Stimulated activated CD4-positive, alpha-beta T cell treated with anti-CD3 and anti-CD28 coated beads, Interleukin-4, amount 100 ng/mL, for 1 hour (primary cell): ENCODE measurements at places on chromosomes 4 and X.
A peak's percentile ranks its signal among the peaks of the same experiment; 100 is the strongest.

DNA sequence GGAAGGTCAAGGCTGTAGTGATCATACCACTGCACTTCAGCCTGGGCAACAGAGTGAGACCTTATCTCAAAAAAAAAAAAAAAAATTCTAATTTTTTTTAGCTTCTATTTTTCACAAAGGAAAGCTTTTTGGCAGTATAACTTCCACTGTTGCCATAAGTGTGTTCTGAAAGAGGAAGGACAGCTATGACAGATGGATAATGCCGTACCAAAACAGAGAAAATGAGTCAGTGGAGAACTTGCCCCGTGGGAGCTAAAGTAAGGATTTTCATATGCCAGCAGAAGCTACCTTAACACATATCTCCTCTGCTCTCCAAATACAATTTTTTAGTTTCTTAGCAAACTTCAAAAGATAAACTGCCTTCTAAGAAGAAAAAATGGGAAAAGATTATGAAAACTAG is 43.7 kb downstream of the RPS3A start:
- DNase-seq = no peak

GRCh38 chr4:113979148-113979904 is at the start of gene ARSJ:
ARSJ (minus strand) TSS chr4:113979647; CDS start chr4:113978834, 813 bp downstream.
- peak; percentile 33 for DNase-seq

DNA sequence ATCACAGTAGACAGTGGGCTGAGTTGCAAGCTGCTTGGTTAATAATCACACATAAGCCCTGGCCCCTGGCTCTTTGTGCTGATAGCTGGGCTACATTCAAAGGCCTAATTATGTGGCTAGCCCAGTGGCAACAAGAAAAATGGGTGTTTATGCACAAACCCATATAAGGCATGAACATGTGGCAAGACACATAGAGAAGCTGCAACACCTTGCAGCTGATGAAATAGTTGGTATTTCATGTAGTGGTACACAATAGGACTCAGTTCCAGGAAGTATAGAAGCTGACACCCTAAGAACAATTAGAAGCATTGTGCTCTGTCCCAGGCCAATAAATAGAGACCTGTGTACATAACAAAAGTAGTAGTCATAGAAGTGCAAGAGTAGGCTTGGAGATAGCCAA is 14.6 kb upstream of the ZNF630 start:
- no peak for DNase-seq

GRCh38 chr4:6022607-6023288 is 4.5 kb upstream of the C4orf50 start:
- no peak for DNase-seq

DNA sequence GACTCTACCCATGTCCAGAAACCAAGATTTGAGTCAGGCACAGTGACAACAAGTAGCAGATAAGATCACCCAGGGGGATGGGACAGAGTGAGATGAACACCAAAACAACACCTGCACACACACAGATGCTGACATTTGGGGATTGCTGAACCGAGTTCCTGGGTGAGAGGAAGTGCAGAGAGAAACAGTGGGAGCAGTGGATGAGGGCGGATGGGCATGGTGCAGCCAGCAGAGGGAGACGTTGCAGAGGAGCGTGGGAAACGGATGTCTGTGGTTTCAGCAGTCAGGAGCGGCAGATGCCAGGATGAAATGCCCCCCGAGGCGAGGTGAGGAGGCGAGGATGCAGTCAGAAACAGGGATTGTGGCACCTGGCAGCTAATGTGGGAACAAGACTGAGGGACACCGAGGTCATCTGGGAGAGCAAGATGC is 78.6 kb upstream of the STS start:
- DNase-seq = no peak

DNA sequence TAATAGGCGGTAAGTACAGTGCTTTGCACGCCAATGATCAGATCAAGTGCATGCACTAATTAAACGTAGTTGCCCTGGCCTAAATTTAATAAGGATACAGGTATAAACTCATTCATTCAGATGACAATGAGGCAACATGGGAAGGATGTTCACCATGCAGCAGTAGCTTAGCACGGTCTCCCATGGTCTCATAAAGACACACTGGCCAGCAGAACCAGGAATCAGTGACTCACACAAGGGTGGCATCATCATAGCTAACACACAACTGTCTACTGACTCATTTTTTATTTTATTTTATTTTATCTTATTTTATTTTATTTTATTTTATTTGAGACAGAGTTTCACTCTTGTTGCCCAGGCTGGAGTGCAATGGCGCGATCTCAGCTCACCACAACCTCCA is 42.7 kb downstream of the TMEM156 start:
- DNase-seq = no peak

DNA sequence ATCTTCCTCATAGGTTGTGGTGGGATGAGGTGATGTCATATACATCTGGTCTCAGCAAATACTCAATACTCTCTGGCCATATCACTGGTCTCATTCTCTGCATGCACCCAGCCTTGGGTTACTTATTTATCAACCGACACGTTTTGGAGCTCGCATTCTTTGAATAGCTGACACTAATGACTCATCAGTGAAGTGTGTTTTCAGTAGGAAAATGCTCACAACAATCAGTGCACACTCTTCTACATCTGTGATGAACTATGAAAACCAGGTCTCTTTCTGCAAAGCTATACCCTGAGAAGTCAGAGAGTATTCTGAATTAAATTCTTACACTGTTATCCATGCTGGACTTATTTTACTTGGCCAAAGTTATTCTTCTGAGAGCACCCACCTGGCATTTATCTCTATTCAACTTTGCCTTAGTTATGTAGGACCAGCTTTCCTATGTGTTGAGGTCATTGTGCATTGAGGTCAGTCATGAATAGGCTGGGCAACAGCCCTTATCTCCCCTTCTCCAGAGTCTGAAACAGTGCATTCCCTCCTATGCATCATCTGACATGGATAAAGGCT is 58.7 kb upstream of the DHX15 start:
- DNase-seq = no peak

- DNase-seq = no peak
These were observed 258.4 kb downstream of the DHRSX start for GRCh38 chrX:2242326-2242725.

GRCh38 chrX:52576946-52577345 is 60.1 kb upstream of the XAGE1B start:
- no peak for DNase-seq

GRCh38 chrX:13074297-13075262 is 30.2 kb upstream of the FAM9C start:
- no peak for DNase-seq

GRCh38 chrX:123617007-123617406 is 115.8 kb downstream of the THOC2 start:
- no peak for DNase-seq

- DNase-seq = no peak
These were observed 14.3 kb downstream of the RNF4 start for GRCh38 chr4:2483237-2483636.

DNA sequence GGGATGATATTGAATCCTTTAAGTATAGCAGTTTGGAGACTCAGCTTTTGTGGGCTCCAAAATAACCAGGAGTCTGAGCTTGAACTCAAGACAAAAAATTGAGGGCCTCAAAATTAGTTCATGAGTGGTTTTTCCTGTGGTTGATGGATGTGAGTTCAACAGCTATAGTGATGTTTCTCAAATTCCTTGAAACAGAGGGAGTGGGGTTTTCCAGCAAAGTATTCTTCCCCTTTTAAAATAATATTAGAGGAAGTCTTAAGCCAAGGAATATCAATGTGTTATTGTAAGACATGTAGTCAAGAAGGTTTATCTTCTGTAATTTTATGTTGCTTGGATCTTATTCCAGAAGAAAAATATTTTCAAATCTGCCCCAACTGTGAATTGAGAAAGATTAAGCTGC is 10.6 kb downstream of the OTC start:
- DNase-seq = no peak

DNA sequence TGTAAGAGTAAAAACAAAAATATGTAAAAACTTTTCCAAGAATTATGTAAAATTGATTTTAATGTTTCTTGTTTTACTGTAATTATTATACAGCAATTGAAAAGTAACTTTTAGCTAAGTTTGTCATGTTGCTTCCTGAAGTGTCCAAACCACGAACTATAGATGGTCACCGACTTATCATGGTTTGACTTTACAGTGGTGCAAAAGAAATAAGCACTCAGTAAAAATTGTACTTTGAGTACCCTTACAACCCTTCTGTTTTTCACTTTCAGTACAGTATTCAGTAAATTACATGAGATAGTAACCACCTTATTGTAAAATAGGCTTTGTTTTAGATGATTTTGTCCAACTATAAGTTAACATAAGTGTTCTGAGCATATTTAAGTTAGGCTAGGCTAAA is 93.8 kb downstream of the SLC10A6 start:
- no peak for DNase-seq

DNA sequence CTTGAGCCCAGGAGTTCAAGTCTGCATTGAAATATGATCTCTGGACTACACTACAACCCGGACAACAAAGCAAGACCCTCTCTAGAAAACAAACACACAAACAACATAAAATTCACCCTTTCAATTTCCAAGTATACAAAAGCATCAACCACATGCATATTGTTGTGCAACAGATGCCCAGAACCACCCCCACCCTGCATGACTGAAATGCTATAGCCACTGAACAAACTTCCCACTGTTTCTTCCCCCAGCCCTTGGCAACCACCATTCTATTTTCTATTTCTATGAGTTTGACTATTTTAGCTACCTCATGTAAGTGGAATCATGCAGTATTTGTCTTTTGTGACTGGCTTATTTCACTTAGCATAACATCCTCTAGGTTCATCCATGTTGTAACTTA is 14.2 kb upstream of the C4orf51 start:
- no peak for DNase-seq

DNA sequence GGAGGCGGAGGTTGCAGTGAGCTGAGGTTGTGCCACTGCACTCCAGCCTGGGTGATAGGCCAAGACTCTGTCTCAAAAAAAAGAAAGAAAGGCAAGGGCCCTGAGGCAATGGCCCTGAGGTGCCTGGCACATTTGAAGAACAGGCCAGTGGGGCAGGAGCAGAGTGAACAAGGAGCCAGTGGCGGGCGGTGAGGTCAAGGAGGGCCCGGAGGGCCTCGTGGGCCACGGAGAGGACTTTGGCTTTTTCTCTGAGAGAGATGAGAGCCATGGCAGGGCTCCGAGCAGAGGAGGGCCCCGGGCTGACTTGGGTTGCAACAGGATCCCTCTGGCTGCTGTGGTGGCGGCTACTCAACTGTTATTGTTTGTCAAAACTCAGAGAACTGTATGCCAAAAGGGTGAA is 13.3 kb downstream of the FTSJ1 start:
- DNase-seq = no peak
